H7 (cell line): ENCODE measurements at places on chromosomes 3 and 15. TPM values are rescaled to one million over a fixed set of nuclear protein-coding genes. Genes with fewer than 3 reads are reported as not detected.

DNA sequence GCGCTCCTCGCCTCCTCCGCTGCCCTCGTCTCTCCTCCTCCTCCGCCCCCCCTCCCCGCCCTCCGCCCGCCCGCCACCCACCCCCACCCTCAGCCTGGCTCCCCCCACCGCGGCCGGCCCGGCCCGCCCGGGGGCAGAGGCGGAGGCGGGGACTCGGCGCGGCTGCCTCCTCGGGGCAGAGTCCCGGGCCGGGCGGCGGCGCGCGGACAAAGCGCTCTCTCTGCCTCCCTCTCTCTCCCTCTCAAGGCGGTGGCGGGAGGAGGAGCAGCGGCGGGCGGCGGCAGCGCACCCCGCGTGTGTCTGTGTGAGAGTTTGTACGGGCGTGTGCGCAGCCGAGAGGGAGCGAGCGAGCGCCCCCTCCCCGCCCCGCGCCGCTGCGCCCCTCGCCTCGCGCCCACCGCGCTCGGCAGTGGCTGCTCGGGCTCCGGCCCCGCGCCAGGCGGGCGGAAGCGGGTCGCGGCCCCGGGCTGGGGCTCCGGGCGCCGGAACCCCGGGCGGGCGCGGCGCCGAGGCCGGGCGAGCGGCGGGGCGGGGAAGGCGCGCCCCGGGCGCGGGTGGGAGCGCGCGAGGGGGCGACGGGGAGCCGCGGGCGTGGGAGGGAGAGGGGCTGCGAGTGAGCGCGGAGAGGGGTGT lies at the start of gene IGF2BP2:
Gene IGF2BP2 (minus strand): TSS at position 37 of the 633 bp plus-strand sequence. CDS start 82 bp downstream, outside the sequence.
- DNase-seq = peak; percentile 89

DNA sequence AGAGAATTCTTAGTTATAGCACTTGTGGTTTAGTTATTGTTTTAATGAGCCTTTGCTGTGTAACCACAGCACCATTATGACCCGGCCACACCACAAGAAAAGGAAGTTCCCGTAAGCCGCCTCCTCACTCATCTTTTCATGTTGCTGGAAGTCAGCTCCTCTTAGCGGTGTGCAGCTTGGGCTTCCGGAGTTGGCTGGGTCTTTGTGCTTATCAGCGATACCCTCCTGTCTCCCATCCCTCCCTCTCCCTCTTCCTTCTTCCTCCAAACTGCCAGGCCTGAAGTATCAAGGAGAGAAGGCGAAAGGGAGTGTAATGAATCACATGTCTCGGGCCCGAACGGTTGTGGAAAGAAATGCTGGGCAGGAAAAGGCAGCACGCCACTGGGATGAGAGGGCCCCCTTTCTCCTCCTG lies 353.5 kb downstream of the MCTP2 start:
- DNase-seq = no peak

DNA sequence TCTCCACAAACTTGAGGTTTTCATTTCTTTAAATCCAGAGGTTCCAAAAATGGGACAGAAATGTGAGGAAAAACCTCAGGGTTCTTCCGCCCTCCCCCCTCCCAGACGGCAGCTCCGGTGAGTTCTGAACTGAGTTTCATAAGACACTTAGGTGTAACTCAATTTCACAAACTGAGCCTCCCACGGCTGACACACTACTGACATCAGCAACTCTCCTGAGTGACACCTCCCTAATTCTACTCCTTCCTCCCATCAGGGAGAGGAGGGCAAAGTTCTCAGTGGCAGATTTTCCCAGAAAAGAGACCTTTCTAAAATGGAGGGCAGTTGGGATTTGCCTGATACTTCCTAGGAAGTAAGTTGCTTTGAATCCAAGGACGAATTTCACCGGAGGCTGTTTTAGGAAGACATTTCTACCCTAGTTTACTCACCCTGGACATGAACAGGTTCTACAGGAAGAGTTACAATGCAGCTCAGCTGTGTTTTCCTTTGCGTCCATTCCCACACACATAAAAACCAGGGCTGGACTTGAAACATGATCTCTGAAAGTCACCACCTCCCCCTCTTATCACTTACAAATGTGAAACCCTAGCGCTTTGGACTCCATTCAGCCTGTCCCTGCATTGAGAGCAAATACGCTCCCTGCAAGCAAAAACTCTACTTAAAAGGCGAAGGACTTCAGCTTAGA lies 78.1 kb upstream of the LMOD3 start:
- peak; percentile 57 for DNase-seq

DNA sequence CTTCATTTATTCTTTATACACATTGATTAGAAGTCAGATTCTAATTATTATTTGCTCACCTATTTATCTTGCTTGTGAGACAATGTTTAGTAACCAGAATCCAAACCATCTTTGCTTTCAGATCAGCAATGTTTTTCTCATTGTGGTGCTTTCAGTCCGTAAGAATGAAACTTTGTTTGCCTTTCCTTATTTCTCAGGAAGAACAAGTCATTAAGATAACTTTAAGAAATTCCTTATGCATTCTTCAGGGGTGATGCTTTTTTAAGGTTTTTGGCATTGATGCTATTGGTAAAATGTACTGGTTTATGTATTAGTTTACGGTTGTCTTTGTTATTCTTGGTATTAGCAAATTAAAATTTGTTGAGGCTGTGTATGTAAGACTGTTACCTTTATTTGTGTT lies 120.8 kb upstream of the POU1F1 start:
- no peak for DNase-seq

GRCh38 chr15:69146724-69147435 lies 13.6 kb upstream of the GLCE start:
- no peak for DNase-seq

DNA sequence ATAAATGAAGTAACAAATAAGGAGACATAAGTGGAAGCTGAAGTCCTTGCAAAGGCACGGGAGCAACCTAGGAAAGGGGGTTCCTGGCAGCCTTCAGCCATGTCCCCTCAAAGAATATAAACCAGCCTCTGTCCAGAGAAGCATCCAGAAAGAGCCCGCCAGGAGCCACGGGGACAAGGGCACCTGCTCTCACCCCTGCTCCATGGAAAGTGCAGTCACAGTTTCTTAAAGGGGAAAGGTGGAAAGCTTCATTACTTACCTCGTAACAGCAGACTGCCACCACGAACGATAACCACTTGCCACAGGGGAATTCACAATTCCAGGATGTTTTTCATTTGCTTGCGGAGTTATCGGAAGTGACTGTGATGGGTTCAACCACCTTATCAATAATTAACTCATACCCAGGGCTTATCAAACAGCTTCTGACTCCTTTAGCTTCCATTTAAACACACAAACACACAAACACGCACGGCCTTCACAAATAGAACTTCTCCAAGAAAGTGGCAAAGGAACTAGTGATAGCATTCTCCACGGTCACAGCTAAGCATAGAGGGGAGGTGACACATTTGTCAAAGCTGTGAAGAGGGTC lies 134.2 kb upstream of the IGF1R start:
- no peak for DNase-seq

- no peak for DNase-seq
Observed at GRCh38 chr3:111608383-111608782, 13.2 kb upstream of the ZBED2 start.

DNA sequence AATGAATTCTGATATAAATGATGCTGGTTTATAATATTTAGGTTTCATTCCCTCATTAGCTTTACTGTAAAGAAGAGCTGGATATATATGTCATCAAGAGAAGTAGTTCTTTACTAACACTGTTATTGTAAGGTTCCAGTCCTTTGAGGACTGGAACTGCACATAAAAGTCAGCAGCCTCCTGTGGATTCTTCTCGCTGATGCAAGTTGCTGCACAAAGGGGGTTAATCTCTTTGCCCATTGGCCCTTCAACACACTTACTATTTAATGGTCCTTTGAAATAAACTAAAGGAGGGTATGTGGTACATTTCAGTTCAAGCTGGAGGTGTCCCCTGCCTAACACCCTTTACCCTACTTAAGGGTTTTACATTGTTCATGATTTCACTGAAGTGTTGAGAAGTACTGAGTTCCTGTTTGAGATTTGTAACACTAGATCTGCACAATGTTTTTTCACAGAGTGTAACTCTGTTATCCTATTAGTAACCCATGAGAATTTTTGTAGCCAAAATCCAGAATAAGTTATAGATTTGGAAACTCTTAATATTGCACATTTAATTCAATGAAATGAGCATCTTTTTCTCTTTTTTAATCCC lies 43.9 kb downstream of the NR2C2 start:
- peak; percentile 6 for DNase-seq

DNA sequence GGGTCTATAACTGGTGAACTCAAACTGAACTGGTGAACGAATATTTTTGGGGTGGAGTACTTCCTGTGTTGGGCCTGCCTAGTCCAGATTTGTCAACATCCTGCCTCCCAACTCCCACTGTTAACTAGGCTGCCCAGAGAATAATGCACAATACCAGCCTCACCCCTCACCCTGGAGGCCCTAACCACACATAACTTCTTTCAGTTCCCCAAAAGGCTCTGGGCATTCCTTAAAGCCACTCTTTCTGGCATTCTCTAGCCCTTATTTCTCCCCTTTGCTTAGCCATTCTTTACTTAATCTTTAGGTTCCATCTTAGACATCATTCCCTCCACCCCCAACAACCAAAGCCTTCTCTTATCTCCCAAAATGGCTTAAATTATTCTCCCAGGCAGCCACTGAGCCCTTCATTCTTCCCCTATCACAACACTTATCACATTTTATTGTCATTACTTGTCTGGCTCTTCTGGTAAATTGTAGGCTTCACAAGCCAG lies 9.1 kb upstream of the SEC11A start:
- DNase-seq = no peak

DNA sequence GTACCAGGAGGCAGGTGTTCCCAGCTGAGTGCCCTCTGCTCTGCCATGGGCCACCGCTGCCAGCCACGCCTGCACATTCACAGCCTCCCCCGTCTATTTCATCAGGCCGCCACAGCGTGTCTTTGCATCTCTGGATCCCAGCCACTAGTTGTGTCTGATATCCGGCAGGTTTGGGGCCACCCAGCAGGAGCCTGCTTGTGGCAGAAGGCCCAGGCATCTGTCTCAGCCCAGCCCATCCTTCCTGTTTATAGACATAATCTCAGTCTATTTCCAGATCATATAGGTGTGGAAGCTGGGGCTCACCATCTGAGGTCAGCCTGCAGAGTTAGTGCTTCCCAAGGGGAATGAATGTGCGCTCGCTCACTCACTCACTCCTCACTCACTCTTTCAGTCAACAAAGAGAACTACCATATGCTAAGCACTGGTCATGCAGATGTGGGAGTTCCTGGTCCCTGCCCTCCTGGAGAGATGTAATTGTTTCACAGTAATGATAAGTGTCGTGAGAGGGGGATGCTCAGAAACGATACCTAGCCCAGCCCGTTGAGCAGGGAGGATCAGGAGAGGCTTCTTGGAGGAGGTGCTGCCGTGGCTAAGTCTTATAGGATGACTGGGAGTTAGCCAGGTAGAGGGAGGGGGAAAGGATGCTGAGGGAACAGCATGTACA lies 60.6 kb downstream of the FGD5 start:
- peak; percentile 74 for DNase-seq

- DNase-seq = no peak
Observed at GRCh38 chr3:178320456-178321351, 215.5 kb upstream of the KCNMB2 start.

- no peak for DNase-seq
Observed at GRCh38 chr3:196360586-196360985, 22.4 kb upstream of the TM4SF19 start.

DNA sequence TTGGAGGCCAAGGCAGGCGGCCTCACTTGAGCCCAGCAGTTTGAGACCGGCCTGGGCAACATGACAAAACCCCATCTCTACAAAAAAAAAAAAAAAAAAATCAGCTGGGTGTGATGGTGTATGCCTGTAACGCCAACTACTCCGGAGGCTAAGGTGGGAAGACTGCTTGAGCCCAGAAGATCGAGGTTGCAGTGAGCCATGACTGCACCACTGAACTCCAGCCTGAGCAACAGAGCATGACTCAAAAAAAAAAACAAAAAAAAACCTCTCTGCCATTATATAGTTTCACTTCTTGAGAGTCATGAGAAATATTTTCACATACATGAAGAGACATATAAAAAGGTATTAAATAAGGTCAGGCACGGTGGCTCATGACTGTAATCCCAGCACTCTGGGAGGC lies 45.9 kb upstream of the CP start:
- no peak for DNase-seq

GRCh38 chr15:100769043-100769974 lies 110.3 kb upstream of the ALDH1A3 start:
- peak; percentile 26 for DNase-seq

GRCh38 chr3:188174317-188175044 lies 20.5 kb downstream of the LPP start:
- no peak for DNase-seq

GRCh38 chr3:27425896-27426565 lies 56.8 kb upstream of the NEK10 start:
- no peak for DNase-seq

DNA sequence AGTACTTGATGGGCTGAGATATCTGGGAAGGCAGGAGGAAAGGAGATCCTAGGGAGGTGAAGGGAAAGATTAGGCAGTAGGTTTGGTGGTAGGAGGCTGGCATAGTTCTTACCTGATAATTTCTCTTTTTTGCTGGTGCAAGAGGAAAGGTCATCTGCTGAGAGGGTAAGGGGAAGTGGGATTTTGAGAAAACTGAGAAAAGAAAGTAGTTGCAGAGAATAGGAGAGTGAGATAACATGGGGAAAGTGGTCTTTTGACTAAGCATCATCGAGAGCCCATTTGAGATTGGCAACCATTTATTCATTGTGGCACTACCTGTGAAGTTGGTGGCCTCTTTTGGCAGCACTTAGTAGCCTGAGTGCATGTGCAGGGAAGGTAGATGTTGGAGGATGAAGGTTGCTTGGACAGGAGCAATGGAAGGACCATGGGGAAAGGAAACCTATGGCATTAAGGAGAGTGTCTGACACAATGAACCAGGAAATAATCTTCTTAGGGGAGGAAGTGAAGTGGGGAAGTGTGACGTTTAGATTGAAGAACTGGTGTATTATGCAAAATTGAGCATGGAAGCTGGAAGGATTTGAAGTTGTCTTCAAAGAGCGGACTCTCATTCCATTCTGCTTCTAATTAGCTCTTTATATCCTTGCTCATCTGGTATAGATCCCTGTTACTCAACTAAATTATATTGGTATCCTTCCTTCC lies 21.9 kb upstream of the USP13 start:
- DNase-seq = no peak

DNA sequence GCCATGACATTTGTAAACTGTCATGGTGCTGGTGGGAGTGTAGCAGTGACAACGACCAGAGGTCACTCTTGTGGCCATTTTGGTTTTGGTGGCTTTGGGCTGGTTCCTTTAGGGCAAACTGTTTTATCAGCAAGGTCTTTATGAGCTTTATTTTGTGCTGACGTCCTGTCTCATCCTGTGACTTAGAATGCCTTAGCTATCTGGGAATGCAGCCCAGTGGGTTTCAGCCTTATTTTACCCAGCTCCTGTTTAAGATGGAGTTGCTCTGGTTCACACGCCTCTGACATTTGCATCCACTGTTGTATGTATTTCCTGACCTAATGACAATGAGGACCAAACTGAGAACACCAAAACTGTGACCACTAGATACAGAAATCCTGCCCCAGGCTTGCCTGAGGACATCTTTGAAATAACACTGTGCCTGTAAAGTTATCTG lies 37.6 kb downstream of the RAB8B start:
- no peak for DNase-seq

The TFDP2 gene
- 66.2 and 77.3 TPM in 2 replicates for total RNA-seq

The TUBGCP5 gene
- total RNA-seq = 19.2 and 26.1 TPM in 2 replicates

The ARMC8 gene
- 43.2 and 46.0 TPM in 2 replicates for total RNA-seq

The SHC4 gene
- 0.03 and 1.1 TPM in 2 replicates for total RNA-seq

The GHRL gene
- total RNA-seq = not detected in 2 replicates

The C3orf20 gene
- 0.04 and 0.07 TPM in 2 replicates for total RNA-seq

The PLOD2 gene
- total RNA-seq = 24.2 and 30.2 TPM in 2 replicates

The RAB8B gene
- total RNA-seq = 27.2 and 31.2 TPM in 2 replicates

The IL5RA gene
- total RNA-seq = not detected in 2 replicates

The LRRN1 gene
- total RNA-seq = 22.6 and 31.7 TPM in 2 replicates

The MME gene
- total RNA-seq = 2.8 and 4.8 TPM in 2 replicates

The HYAL1 gene
- 5.4 and 8.2 TPM in 2 replicates for total RNA-seq
